ENCODE measurements at places on chromosomes 2 and 18. TPM values are rescaled to one million over a fixed set of nuclear protein-coding genes. Genes with fewer than 3 reads are reported as not detected.

DNA sequence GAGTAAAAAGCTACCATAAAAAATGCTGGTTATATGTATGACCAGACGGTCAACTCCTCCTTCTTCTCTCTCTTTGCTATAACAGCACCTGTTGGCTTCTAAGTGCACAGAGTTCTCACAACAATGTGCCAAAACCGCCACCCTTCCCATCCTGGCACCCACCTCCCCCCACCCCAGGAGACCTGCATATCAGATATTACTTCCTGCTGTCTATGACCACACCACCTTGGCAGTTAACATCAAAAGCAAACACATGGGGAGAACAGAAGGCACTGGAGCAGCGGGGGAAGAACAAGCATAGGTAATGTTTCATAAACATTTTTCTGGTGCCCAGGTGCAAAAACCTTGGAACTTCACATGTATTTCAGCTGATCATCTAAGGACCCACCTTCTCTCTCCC, 15.5 kb downstream of the SPRED2 start:
- DNase-seq, result peak; percentile 68
- H3K27ac ChIP-seq, result peak overlapping the region; percentile 22
- H3K4me1 ChIP-seq, result no peaks in the 10 kb centered on the region
- H3K36me3 ChIP-seq, result no peaks in the 10 kb centered on the region
- no peak overlapping the region for H3K4me3 ChIP-seq

- no peak overlapping the region for H3K4me3 ChIP-seq
- H3K27me3 ChIP-seq, result no peaks in the 10 kb centered on the region
- H3K27ac ChIP-seq, result no peak overlapping the region
- no peaks in the 10 kb centered on the region for H3K4me1 ChIP-seq
Measured at GRCh38 chr2:181041661-181042060, 61.3 kb downstream of the UBE2E3 start.

- no peak overlapping the region for H3K4me3 ChIP-seq
- H3K27ac ChIP-seq, result peak overlapping the region; percentile 61
- no peaks in the 10 kb centered on the region for H3K36me3 ChIP-seq
Measured at GRCh38 chr2:64323197-64323596, 130.8 kb upstream of the LGALSL start.

DNA sequence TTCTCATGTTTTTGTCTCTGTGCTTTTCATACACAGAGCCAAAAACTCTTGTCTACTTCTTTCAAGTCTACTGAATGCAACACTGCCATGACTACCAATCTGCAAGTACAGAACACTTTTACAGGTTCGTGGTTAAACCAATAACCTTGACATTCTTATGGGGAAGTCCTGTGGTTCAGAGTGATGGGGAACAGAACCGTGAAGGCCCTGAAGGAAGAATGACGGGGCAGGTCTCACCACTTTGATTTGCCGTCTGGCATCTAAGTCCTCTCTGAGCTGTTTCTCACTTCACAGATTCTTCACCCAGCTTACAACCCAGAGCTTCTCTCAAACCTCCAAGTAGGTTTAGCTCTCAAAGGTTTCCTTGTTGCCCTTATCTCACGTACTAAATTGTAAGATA, 117.5 kb upstream of the SNTG2 start:
- no peaks in the 10 kb centered on the region for H3K36me3 ChIP-seq
- DNase-seq, result peak; percentile 0
- no peaks in the 10 kb centered on the region for H3K27me3 ChIP-seq
- H3K27ac ChIP-seq, result no peak overlapping the region
- no peak overlapping the region for H3K4me3 ChIP-seq

C2orf81 gene
- 6.1 TPM for total RNA-seq

Data from prostate gland (tissue), 2 donors.